ENCODE measurements at places on chromosomes 11 and 22.

DNA sequence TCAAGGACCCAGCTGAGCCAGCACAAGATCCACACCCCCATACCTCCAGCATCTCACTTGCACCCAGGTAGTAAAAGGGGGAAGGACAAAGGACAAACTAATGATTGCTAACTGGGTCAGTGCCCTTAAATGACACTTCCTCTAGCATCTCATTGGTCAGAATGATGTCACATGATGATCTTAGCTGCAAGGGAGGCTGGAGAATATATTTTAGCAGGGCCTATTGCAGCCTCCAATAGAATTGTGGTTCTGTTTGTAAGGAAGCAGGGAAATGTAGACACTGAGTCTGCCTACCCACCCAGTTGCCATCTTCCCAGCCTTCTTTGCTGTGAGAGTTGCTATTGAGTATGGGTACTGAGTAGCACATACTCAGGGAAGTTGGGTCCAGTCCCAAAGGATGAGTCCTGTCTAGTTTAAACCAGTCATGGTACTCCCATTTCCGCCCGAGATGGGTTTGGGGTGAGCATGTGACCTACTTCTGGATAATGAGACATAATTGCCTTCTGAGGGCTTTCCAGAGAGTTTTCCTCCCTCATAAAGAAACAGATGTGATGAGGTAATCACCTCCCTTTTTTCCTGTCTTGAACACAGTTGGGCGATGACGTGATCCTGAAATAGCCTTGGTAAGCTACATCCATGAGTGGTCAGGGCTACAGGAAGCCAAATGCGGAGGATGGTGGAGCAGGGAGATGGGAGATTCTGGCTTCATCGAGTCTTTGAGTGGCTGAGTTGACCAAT is 5.5 kb upstream of the DNAL4 start:
- no peak for DNase-seq

- no peak for DNase-seq
These were observed 59.8 kb downstream of the SC5D start for GRCh38 chr11:121352251-121352891.

DNA sequence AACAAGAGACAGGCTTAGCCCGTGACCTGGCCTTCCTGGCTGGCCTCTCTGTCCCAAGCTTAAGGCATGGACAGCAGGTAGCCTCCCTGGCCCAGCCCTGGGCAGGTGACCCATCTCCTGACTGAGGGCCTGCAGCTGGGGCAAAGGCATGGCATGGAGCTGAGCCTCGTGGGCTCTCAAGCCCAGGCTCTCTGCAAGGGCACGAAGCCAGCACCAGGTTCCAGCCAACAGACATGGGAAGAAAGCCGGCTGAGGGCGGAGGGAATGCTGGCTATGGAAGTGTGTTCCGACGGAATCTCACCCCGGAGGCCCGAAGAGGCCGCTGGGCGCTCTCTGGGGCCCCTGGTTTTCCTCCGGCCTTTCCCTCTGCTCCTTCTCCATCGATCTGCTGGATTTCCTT is 12.9 kb downstream of the DNAL4 start:
- no peak for DNase-seq

DNA sequence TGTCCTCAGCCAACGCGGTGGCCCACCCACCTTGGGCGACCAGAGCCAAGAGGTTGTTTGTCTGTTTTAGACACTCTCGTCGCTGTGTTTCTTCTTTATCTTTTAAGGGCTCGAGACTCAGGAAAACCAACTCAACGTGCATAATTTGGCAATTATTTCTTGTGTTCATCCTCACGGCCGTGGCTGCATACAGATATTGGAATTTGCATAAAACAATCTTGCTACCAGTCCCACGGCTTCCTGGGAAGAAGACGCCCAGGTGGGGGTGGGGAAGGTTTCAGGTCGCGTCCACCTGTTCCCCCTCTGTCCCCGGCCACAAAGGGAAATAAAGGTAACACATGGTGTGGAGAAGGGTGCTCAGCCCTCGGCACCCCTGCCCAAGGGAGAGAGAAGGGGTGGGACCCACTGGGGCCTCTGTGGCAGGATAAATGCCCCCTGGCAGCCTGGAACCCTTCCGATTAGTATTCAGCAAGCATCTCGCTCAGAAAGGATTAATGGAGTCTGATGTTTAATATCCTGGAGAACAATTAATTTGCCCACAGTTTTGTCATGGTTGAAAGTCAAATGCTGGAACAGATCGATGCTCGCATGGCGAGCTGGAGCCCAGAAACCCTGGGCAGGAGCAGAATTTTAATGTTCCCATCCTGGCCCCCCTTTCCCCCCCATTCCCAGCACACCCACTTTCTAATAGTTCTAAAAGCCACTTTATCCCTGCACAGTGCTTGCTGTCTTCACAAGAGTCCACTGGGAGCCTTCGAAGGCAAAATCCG is 359.7 kb downstream of the MN1 start:
- no peak for DNase-seq

DNA sequence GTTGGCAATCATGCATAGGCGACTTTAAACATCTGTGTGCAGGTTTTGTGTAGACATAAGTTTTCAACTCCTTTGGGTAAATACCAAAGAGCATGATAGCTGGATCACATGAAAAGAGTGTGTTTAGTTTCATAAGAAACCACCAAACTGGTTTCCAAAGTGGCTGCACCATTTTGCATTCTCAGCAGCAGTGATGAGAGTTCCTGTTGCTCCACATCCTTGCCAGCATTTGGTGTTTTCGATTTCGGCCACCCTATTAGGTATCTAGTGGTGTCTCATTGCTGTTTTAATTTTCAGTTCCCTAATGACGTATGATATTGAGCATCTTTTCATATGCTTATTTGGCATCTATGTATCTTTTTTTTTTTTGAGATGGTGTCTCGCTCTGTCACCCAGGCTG is 62.8 kb upstream of the CCND1 start:
- DNase-seq = no peak

DNA sequence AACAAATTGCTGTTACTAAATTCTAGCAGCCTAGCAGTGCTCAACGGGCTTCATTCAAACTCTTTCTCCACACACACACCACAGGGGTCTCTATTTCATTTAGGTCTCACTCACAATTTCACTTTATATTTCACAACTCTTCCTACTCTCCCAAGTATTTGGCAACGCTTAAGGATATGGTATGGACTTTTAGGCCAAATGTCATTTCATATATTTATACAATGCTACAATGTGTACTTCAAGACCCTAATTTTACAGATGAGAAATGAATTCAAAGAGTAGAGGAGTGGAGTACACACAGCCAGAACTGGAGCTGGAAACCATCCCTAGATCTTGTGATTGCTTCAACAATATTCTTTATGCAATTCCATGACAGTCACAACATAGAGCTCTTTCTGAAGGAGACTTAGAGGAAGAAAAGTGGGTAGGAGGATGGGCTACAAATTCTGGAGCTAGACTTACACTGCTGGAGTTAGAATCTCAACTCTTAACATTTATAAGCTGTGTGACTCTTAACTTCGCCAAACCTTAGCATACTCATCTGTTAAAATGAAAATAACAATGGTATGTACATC is 2.5 kb upstream of the MS4A13 start:
- DNase-seq = no peak

- peak; percentile 52 for DNase-seq
These were observed 30.5 kb upstream of the GNB1L start for GRCh38 chr22:19884954-19885751.

- no peak for DNase-seq
These were observed 1065.2 kb downstream of the JRKL start for GRCh38 chr11:97454988-97455387.

GRCh38 chr11:69232821-69233743 is 60.9 kb upstream of the MYEOV start:
- DNase-seq = no peak

GRCh38 chr11:45659818-45660160 is 5.6 kb downstream of the CHST1 start:
- no peak for DNase-seq

- DNase-seq = no peak
These were observed 252.1 kb upstream of the CCDC179 start for GRCh38 chr11:23112390-23112789.

Measured in RWPE2 (cell line).